RPMI7951 (cell line): ENCODE measurements at places on chromosomes 3 and 15.

DNA sequence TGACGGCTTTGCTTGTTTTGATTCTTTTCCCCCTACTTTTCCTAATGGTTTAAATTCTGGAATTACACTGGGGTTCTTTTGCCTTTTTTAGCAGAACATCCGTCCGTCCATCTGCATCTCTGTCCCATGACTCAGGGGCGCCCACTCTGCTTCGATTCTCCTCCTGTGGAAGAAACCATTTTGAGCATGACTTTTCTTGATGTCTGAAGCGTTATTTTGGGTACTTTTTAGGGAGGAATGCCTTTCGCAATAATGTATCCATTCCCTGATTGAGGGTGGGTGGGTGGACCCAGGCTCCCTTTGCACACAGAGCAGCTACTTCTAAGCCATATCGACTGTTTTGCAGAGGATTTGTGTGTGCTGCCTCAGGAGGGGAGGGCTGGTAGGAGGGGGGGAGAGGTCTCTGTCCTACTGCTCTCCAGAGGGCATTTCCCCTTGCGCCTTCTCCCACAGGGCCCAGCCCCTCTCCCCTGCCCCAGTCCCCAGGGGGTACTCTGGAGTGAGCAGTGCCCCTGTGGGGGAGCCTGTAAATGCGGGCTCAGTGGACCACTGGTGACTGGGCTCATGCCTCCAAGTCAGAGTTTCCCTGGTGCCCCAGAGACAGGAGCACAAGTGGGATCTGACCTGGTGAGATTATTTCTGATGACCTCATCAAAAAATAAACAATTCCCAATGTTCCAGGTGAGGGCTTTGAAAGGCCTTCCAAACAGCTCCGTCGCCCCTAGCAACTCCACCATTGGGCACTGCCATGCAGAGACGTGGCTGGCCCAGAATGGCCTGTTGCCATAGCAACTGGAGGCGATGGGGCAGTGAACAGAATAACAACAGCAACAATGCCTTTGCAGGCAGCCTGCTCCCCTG, 19.5 kb upstream of the BSN start:
- DNase-seq, result no peak

DNA sequence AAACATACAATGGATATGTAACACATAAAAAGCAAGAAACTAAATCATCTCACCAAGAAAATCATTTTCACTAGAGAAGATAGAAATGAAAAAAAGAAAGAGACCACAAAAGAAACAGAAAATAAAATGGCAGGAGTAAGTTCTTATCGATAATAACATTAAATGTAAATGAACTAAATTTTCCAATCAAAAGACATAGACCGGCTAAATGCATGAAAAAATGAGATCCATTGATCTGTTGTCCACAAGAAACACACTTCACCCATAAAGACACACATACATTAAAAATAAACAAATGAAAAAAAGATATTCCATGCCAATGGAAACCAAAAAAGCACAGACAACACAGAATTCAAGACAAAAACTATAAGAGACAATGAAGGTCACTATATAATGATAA, 1771.9 kb downstream of the SI start:
- no peak for DNase-seq

DNA sequence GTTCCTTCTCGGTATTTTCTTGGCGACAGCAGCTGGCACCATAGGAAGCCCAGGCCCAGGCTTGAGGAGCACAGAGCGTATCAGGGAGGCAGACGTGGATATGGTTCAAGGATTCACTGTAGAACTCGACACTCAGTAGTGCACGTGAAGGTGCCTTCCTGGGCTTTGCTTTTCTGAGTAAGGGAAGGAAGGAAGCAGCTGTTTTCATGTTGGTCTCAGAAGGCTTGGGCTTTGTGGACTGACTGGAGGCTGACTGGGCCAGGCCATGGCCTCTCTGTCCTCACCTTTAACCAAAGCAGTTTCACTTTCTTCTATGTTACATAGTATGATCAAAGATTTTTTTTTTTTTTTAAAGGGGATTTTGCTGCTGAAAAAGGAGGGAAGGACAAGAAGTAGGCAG, 6.9 kb upstream of the GHRL start:
- no peak for DNase-seq

- DNase-seq, result no peak
Measured at GRCh38 chr3:88112289-88112688, 37.5 kb upstream of the C3orf38 start.

DNA sequence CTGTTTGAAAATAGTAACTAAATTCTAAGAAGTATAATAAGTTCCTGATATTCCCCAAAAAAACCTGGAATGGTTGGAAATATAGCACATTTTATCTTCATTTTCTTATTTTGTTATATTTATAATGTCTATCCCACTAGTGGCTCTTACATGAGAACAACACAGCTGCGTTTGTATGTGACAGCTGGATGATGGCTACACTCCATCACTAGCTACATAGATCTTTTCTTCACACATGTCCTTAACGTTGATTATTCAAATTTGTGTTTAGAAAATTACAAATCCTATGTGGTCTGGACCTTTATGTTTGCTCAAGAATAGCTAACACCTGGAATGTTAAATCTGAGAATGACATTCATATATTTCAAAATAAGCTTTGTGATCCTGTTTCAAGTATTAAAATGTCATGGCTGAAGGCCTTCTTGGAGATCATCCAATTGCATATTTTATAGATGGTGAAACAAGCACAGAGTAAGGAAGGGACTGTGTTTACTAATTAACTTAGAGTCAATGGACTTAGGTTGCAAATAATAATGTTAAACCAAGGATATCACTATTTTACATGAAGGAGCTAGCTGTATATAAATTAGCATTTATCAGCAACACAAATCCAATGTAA, 60.8 kb downstream of the ATP13A5 start:
- no peak for DNase-seq

DNA sequence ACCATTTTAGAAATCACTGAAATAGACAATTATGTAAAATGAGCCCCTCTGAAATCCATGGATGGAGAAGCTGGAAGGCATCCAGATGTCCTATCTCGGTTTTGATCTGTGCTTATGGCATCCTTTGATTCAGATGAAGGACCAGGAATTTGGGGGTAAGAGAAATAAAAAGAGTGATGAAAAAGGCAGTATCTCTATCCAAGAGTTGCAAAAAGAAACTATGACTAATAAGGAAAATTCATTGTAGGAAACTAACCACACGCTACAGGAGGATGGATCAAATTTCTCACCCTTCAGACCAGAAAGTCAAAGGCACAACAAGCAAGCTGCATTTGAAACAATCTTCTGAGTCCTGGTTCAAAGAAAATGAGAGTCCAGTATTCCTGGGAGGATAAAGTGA, 34.8 kb downstream of the SRGAP3 start:
- peak; percentile 88 for DNase-seq

DNA sequence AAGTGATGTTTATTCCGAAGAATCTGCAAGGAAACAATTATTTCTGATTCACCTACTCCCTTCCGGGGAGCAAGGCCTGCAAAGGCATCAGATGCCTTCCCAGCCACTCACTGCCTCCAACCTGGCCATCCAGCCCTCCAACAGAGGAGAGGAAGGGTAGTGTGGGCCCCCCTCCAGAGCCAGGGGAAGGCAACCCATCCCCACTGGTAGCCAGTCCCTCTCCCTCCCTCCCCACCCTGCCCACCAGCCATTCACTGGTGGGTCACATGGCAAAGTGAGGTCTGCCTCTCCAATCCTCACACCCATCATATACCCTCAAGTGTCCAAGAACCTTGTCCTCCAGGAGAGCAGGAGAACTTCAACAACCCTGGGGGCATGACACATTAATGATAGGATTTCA, 2.4 kb upstream of the VIPR1 start:
- DNase-seq, result peak; percentile 73
